ENCODE measurements at places on chromosomes 4 and X.

DNA sequence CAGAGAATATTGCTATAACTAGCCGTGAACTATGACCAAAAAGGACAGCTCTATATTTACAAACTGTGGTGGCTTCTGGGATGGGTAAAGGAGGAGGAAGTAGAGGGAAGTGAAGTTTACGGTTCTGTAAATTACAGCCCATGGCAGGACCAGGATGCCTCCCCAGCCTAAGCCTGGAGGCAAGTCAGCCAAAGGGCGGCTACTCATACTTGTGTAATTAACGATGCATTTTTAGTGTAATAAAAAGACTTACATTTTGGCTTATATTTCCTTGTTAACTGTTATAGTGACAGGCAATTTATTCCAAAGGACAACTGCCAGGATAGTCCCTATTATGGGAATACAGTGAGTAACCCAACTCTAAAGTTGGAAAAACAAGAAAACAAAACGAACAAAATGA lies 139.9 kb upstream of the OTUD4 start:
- no peak for DNase-seq

DNA sequence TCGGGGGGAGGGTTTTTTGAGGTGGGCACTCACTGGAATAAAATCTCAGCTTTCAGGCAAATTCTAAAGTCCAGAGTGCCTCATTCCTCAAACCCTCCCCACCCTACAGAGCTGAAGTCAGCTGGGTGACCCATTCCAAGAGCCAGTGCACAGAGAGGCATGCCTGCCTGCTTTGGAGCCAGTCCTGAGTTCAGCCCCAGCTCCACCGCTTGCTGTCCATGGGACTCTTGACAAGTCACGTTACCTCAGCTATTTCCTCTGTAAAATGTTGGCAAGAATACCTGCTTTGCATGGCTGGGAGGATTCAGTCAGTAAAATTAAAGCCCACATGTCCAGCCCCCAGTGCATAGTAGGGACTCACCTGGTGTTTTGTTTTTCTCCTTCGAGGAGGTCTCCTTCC lies 125.9 kb upstream of the PJA1 start:
- DNase-seq, result no peak

DNA sequence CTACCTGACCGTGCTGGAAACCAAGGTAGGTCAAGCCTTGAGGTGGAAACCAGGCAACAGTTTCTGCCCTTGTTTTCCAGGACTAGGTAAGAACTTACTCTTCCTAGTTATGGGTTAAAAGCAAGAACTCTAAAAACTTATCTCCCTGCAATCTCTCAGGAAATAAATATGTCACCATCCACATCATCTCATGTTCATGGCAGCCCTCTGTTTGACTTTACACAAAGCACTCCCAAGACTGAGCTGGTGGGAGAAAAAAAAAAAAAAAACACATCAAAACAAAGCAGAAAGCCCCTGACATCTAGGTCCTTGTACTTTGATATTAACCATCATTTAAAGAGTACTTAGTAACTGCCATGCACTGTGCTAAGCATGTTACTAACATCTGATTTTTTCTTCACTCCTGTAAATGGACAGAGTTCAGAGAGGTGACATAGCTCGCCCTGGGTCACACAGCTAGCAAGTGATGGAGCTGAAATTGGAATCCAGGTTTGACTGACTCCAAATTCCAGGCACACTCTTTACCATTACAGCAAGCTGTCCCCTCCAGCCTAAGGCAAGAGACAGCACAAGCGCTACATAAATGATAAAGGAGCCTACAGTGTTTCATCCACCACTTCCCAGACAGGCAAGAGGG lies 102.8 kb upstream of the NOCT start:
- DNase-seq, result no peak

DNA sequence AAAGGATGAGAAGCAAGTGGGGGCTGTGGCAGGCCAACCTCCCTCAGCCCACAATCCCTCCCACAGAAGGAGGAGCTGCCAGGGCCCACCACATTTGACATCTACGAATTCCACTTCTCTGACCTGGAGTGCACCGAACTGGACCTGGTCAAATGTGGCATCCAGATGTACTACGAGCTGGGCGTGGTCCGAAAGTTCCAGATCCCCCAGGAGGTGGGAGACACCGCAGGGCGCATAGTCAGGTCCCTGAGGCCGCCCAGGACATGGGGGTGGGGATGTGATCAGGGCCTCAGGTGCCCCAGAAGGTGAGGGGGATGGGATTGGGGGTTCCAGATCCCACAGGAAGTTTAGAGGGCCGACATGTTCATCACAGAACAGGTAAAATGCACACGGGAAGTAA lies 13.7 kb downstream of the ATP5ME start:
- no peak for DNase-seq

DNA sequence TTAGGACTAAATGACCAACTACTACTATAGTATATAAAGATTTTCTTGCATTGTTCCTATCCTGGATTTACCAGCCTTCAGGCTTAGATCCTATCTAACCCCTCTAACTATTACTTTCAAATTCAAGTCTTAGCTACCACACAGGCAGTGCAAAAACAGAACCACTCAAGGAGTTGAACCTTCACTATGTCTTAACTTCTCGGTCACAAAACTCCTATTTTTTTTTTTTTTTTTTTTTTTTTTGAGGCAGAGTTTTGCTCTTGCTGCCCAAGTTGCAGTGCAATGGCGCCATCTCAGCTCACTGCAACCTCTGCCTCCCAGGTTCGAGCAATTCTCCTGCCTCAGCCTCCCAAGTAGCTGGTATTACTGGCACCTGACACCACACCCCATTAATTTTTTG lies 6.3 kb upstream of the FAM200B start:
- no peak for DNase-seq

DNA sequence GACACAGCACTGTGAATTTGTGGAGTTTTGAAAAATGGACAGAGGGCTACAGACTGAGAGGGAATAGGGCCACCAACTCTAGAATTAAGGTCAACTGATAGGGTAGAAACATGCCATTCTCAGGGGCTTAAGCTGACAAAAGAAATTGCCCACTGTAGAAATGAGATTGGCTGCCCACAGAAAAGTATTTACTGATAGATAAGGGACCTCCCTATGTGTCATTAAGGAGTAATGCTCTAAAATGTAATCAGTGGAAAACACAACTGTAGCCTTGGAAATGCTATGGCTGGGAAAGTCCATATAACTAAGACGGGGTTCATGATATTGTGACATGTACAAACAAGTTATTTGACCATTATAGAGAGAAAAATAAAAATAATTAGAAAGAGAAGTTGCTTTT lies 4.6 kb downstream of the RTL9 start:
- DNase-seq, result no peak

GRCh38 chr4:138967313-138967712 lies 48.3 kb upstream of the NOCT start:
- DNase-seq, result no peak

- DNase-seq, result no peak
Measured at GRCh38 chr4:103422467-103423219, 224.5 kb upstream of the CENPE start.

GRCh38 chrX:77446029-77446585 lies 1.1 kb upstream of the FGF16 start:
- no peak for DNase-seq
